ENCODE measurements at places on chromosomes 4 and X.

GRCh38 chr4:148831945-148832344 lies 389.7 kb upstream of the NR3C2 start:
- DNase-seq, result no peak

DNA sequence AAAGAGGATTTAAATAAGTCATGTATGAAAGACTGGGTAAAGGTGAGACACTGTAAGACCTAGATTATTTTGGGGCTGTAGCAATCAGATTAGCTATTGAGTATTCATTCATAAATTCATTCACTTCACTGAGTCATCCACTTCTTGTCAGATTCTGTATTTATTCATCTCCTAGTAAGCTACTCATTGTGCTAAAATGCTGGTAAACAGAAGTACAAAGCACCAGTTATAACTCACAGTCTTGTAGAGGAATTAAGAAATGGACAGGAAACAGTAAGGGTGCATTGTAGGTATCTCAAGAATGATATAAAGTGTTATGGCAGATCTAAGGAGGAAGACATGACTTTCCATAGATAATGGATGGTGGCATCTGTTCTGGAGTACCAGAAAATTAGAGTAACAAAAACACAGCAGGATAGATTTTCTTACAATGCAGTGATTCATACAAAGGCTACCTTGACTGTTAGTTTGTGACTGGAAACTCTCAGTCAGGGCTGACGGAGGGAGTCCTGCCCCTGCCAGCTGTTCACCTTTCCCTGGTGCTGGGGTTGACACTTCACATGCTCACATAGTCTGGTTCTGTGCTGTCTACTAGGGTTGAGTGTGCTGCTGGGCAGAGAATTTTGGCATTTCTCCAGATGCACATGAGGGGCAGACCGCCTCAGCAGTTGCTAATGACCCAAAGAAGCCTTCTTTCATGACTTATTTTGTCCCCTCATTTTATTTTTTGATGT lies 26.5 kb upstream of the HAND2 start:
- no peak for DNase-seq

- no peak for DNase-seq
These were observed 27.4 kb downstream of the NLRP2B start for GRCh38 chrX:57652705-57653104.

DNA sequence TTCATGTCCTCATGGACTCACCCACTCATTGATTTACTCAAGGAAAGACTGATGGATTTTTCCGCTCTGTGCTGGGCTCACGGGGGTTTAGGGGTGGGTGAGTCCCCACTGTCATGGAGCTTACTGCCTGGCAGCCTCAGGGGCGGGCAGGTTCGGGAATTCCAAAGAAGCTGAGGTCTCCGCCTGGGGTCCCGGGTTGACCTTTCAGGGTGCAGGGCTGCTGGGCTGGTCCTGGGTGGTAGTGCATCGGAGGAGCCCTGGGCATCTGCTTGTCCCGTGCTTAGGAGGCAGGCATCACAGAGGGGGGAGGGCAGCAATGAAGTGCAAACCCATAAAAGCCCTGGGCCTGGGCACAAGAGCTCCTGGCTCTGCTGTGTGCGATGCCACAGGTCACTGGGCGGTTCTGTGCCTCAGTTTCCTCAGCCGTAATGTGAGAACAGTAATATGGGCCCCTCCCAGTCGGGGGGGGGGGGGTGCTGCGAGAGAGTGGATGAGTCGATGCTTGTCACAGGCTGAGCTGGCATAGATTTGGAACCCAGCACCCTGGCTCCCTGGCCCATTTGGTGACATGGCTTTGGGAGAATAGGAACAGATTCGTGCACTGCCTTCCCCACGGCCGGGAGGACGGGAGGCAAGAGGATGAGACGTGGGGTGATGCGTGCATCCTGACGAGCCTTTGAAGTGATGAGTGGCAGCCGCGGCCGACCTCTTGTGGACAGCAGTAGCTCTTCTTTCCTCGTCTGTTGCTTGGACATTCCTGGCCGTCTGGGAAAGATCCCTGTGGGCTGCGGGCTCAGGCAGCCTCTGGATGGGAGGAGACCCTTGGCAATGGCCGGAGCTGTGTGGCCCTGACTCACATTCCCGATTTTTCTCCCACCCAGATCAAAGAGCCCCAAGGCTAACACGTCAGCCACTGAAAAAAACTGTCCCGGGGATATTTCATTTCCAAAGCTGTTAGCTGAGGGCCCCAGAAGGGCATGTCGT lies 42.0 kb downstream of the PSAPL1 start:
- DNase-seq, result no peak

- DNase-seq, result no peak
These were observed 184.9 kb downstream of the COMMD8 start for GRCh38 chr4:47278631-47279030.

DNA sequence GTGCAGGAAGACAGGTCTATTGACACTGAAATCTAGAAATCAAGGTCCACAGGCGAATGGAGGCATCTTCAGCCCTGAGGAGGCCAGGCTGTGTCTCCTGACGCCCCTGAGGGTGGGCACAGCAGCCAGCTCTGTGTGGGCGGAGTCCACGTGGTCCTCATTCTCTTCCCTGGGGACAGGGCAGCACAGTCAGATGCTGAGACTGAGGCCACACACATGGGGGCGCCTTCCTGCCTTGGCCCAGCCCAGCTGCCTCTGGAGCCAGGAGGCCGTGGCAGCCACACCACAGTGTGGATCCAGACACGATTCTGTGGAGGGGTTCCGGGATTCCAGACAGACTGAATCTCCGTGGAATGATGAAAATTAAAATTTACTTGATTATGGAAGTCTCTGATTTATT lies 20.8 kb downstream of the FGFR3 start:
- no peak for DNase-seq

- DNase-seq, result no peak
These were observed 189.2 kb downstream of the MGST2 start for GRCh38 chr4:139854668-139855403.

- DNase-seq, result no peak
These were observed 241.7 kb upstream of the BMP3 start for GRCh38 chr4:80788798-80789197.

DNA sequence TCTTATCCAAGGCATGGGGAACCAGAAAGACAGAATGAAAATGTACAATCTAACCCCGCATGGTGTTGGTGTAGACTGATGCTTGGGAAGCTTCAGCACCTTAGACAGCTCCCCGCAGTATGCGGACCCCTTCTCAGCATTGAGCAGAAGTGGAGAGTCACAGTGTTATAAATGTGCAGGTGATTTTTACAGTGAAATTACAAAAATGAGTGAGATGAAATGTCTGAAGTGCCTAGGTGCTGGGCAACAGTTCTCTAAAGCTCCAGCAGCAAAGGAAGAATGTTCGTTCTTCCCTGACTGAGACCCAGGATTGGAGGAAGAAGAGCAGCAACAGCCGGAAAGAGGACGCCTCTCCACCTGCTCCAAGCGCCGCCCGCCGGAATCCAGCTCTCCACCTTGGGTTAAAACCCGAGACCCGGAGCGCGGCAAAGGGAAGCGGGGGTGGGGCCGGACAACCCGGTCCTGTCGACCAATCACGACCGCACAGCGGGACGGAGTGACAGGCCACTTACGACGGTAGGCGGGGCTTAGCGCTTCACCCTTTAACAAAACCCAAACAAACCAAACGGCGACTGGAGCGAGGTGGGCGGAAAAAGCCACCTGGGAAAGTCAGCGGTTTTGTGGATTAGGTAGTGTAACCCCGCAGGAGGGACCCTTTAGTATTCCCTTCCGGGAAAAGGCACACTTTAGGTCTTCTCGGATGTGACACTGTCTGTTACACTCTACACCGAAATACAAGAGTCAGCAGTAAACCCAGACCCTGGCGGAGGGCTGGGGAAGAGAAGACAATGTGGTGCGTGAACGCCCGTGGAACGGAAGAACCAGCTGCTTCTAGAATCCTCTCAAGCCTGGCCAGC lies at the start of gene GLRA3:
GLRA3 (minus strand) TSS at position 403 of the 857 bp plus-strand sequence. CDS start 436 bp downstream, outside the sequence.
- no peak for DNase-seq

DNA sequence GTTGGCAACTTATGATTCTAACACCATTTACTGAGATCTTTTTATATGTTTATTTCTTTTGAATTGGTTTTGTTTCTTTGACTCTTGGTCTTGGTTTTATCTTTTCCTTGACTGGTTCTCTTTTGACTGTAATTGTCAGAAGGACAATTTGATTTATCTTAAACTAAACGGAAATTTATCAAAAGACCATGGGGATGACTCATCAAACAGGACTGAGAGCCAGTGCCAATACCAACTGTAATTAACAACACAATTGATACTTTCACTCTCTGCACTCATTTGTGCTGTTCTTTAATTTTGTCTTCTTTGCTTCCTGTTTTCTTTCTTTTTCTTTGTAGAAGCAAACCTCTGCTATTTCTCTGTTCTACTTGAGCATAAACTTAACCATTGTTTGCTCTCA lies 776.8 kb downstream of the CCSER1 start:
- DNase-seq, result no peak

GRCh38 chr4:3365326-3365725 lies 72.5 kb downstream of the RGS12 start:
- no peak for DNase-seq

- DNase-seq, result no peak
These were observed 97.3 kb upstream of the NAP1L5 start for GRCh38 chr4:88794952-88795351.

GRCh38 chr4:169266081-169266480 lies 4.7 kb downstream of the SH3RF1 start:
- DNase-seq, result no peak

GRCh38 chr4:8033067-8033755 lies 93.5 kb upstream of the AFAP1 start:
- no peak for DNase-seq

- DNase-seq, result no peak
These were observed 19.8 kb upstream of the TASL start for GRCh38 chrX:30597216-30598012.

DNA sequence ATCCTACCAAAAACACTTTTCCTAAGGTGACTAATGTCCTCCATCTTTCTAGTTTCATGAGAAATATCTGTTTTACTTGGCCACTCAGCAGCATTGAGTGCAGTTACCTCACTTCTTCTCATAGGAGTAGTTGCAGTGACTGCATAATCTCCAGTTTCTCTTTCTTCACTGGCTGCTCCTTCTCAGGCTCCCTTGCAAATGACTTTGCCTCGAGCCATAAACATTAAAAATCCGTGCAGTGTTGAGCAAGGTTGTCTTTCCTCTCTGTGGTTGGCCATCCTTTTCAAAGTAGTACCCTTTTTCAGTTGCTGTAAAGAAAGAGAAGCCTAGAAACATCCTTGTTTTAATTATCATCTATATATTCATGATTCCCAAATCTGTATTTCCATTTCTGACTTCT lies 10.2 kb upstream of the PRKG2 start:
- no peak for DNase-seq

GRCh38 chrX:130974323-130974722 lies 71.3 kb upstream of the ENOX2 start:
- DNase-seq, result no peak

GRCh38 chrX:41677183-41678060 lies 11.4 kb upstream of the GPR34 start:
- no peak for DNase-seq

DNA sequence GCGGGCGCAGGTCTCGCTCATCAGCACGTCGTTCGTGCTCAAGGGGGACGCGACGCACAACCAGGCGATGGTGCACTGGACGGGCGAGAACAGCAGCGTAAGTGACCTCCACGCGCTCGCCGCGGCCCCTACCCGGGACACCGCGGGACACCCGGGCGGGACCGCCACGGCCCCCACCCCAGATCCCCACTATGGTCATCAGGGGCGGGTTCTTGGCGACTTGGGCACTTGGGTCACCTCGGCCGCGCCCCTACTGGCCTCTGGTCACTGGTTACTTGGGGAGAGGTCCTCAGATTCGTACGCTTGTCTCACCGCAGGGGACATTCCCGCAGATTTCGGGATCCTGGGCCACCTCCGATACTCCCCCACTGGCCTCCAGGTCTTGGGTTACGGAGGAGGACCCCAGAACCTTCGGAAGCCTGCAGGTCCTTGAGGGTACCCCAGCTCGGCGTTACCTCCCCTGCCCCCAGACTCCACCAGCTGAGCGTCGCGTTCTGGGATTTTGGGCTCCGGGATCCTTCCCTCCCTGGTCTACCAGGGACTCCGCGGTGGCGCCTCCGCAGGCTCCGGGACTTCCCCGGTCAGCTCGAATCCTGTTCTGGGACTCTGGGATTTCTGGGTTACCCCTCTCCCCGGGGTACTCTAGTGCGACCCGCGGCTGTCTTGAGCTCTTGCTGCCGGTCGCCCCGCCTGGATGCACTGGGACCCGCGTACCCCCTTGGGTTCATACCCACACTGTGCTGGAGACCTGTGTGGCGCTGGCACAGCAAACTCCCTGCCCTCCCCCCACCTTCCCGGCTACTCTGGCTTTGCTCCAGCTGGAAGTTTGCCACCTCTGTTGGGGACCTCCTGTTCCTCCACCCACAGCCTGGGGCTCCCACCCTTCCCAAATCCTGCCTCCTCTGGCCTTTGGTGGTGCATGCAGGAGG lies 956 bp downstream of the SORCS2 start:
- no peak for DNase-seq

- DNase-seq, result no peak
These were observed 34.3 kb downstream of the MTM1 start for GRCh38 chrX:150602743-150603142.

- no peak for DNase-seq
These were observed 83.5 kb downstream of the HMX1 start for GRCh38 chr4:8788174-8788573.

- DNase-seq, result no peak
These were observed 193.1 kb downstream of the SPATA18 start for GRCh38 chr4:52244103-52244775.

DNA sequence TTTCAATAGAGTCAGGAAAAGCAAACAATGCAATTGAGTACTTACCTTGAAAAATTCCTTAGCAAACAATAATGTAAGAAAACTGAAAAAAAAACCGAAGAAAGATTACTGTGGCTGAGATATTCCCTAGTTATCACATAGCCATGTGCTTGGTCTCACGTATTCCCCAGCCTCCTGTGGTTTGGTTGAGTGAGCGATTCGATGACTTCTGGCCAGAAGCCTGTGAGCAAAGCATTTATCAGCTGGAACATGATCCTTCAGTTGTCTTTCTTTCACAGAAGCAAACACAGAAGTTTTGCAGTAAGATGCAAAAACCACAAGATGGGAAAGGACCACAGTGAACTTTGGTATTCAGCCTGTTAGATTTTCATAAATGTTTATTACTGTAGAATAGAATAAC lies 1754.3 kb upstream of the AGA start:
- DNase-seq, result no peak

- no peak for DNase-seq
These were observed at the start of gene STBD1 for GRCh38 chr4:76305971-76306881. Gene STBD1 (plus strand): TSS chr4:76306733. CDS start chr4:76306770, 37 bp downstream.

DNA sequence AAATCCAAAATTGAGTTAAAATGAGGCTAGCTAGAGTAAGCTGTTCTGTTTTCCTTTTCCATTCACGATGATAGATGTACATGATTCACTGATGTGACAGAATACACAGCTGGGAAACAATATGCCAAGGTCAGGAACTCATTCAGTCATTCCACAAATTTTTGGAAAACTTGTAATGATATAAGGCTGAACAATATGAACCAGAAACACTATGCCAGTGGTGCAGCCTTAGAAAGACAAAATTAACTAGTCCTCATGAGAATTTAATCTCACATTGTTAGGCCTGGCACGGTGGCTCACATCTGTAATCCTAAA lies 50.0 kb upstream of the NDST3 start:
- DNase-seq, result no peak

DNA sequence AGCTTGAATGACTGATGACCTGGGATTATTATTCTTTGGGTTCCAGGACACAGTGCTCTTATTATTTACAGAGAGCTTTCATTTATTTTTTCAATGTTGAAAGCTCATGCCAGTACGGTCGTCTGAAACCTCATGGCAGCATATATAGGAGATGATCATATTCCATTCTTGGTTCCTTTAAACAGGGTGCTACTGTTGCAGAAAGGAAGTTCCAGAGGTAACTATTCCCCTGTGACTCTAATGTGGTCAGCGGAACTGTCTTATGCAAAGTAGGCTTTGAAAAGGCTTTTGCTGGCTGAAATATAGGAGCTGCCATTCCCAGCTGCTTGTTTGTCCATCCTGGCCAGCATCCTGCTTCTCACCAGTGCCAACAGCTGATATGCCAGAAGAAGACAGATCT lies 208.3 kb upstream of the LEF1 start:
- DNase-seq, result no peak
